ENCODE measurements at places on chromosomes 2 and 18.

- DNase-seq: no peak
These were observed 92.9 kb downstream of the ACKR3 start for GRCh38 chr2:236662231-236663185.

DNA sequence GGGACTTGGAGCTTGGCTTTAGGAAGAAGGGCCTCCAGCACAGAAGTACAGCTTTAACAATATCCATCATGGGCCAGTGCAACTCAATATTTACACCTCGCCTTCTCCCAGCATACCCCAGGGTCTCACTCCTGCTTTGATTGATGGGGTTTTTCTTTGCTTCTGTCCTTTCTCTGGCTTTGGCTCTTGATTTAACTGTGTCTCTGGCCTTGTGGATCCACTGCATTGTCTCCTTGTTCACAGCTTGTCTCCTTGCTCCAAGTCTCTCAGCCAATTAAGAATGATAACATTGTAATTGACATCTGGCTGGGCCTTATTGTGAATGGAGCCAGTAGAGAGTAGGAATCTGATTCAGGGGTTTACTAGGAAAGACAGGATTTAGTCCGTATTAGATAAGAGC, 1019.5 kb downstream of the TMEM182 start:
- no peak for DNase-seq

GRCh38 chr2:236146436-236146835, 21.8 kb downstream of the GBX2 start:
- DNase-seq: no peak

DNA sequence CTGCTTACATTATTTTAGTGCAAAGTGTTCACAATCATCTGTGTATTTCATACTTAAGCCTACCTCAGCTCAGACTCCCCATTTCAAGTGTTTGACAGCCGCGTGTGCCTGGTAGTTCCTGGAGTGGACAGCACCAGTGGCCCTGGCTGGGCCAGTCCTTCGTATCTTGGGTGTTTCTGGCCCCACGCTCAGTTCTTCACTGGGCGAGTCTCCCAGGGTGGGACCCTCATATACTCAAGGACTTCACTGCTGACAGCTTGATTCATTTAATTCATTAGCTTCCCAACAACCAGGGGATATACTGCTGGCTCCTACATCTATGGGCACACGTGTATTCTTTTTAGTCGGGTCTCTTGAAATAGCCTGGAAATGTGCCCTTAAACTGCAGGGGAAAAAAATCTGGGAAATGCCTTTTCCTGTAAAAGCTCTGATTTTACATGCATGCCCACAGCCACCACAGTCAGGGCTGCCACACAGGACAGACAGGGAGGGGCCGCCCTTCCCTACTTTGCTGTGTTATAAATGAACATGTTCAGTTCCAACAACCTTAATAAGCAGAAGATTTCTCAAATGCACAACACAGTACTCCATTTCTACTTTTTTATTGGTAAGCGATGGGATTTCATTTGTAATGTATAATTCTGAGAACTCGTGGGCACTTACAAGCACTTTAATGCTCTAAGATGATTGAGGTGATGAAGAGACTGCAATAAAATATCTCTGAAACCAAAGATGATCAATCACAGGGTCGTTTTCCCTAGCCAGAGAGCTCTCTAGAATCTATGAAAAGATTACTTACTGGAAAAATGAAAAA, 205.5 kb upstream of the REV1 start:
- DNase-seq: no peak

GRCh38 chr2:27042159-27042661, 9.3 kb upstream of the AGBL5 start:
- DNase-seq: no peak

GRCh38 chr2:29267720-29268119, 152.5 kb downstream of the CLIP4 start:
- no peak for DNase-seq

GRCh38 chr18:3415110-3415509, 34.9 kb upstream of the TGIF1 start:
- no peak for DNase-seq

DNA sequence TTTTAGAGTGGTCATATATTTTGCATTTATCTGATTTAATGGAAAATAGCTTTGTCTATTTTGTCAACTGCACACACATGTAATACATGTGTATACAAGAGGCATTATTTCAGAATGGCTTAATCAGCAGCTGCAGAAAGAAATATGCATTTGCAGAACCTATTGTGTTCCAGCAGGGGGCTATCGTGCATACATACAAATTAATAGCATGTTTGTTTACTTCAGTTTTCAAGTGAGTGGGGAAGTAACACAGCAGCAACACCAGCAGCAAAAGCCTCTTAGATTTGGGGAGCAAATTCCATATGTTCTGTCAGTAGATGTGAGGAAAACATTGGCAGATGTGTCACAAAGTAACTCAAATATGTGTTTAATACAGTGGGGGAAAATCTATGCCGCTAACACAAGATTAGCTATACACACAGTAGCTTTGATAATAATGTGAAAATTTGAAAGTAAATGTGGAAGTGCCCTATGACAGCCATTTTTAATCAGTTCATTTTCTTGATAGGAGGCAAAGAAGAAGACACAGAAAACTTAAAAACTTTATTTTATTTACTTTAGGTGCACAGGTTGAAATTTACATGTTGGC, 218.1 kb downstream of the WDR7 start:
- no peak for DNase-seq

- DNase-seq: no peak
These were observed 528 bp upstream of the PPP4R3B start for GRCh38 chr2:55618025-55618274.

GRCh38 chr18:35096677-35097011, 55.4 kb downstream of the MAPRE2 start:
- no peak for DNase-seq

GRCh38 chr2:67798541-67799160, 264.2 kb downstream of the C1D start:
- no peak for DNase-seq

GRCh38 chr2:229137639-229138038, 133.4 kb downstream of the PID1 start:
- no peak for DNase-seq

GRCh38 chr2:75076088-75076487, 117.6 kb downstream of the POLE4 start:
- DNase-seq: no peak

- no peak for DNase-seq
These were observed 818.8 kb upstream of the GYPC start for GRCh38 chr2:125837128-125837527.

Measured in stimulated activated CD8-positive, alpha-beta memory T cell treated with anti-CD3 and anti-CD28 coated beads, Interleukin-15, amount 100 ng/mL, for 1 hour (primary cell).